D721Med (cell line): ENCODE measurements at places on chromosomes 16 and 17.
A peak's percentile ranks its signal among the peaks of the same experiment; 100 is the strongest.

DNA sequence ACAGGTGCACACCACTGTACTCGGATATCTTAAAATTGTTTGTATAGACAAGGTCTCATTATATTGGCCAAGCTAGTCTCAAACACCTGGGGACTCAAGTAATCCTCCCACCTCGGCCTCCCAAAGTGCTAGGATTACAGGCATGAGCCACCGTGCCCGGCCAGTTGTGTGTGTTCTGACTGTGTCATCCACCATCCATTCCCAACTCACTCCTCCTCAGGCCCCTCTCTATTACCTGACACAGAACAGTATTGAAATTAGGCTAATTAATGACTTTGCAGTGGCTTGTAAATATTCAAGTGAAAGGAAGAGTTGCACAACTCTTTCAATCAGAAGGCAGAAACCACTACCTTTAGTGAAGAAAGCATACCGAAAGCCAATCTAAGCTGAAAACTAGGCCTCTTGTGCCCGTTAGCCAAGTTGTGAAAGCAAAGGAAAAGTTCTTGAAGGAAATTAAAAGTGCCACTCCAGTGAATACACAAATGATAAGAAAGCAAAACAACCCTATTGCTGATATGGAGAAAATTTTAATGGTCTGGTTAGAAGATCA lies 28.7 kb downstream of the GOSR1 start:
- no peak for DNase-seq

DNA sequence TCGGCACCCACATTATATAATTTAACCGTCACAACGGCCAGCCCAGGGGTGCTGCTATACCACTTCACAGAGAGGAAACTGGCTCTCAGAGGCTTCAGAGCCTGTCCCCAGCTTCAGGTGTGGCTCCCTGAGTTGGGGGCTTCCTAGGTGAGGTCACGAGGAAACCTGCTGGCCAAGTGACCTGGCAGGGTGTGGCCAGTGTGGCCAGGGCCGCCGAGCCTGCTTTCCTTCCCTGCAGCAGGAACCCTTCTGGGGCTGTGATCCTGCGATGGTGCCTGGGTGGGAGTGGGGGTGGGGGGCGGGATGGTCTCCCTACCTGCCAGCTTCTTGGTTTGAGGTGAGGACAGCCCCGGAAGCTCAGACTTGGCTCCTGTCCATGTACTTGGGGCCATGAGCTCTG lies 39.9 kb downstream of the ADCY7 start:
- DNase-seq: no peak

- no peak for DNase-seq
These were observed 90.9 kb downstream of the CCDC182 start for GRCh38 chr17:57654040-57654775.

DNA sequence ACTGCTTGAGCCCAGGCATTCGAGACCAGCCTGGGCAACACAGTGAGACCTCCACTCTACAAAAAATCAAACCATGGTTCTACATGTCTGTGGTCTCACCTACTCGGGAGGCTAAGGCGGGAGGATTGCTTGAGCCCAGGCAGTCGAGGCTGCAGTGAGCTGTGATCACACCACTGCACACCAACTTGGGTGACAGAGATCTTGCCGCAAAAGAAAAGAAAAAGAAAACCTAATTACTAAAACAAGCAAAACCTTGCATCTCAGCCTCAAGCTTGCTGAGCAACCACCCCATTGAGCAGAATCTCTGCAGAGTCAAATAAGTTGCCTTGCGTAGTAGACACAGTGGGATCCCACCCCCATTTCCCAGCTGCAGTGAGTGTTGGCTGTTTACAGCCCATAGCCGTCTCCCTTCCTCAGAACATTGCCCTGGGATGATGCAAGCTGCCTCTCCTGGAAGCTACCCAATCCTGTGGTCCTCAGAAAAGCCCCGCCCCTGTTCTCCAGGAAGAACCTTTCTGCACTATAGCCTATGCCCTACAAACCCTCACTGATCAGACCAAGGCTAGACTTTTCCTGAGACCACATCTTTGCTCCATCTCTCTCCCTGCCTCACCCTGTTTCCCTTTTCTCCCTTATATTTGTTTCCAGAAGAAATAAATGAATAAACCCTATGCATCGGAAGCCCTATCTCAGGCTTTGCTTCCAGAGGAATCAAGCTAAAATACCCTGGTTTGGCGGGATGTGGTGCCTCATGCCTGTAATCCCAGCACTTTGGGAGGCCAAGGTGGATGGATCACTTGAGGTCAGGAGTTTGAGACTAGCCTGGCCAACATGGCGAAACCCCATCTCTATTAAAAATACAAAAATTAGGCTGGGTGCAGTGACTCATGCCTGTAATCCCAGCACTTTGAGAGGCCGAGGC lies 16.7 kb upstream of the ERN2 start:
- DNase-seq: no peak

GRCh38 chr16:75919664-75920063 lies 193.4 kb upstream of the CPHXL start:
- no peak for DNase-seq

- DNase-seq: no peak
These were observed 8.3 kb upstream of the LPCAT2 start for GRCh38 chr16:55500530-55501011.

DNA sequence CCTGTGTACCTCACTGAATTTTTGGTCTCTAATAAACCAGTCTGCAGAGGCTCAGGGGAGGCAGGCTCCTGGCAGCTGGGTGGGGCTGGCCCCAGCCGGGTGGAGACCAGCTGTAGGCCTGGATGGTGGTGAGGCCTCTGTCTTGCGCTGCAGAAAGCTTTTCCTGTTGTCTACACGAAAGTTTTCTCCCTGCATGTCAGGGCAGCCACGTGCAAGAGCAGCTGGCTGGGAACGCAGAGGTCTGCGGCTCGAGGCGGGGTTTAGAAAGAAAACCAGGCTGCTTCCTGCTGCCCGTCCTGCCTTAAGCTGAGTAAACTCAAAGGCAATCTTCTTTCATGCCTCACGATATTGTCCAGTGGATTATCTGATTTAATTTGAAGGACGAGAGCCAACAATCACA lies 2.4 kb downstream of the SERPINF1 start:
- DNase-seq: no peak

DNA sequence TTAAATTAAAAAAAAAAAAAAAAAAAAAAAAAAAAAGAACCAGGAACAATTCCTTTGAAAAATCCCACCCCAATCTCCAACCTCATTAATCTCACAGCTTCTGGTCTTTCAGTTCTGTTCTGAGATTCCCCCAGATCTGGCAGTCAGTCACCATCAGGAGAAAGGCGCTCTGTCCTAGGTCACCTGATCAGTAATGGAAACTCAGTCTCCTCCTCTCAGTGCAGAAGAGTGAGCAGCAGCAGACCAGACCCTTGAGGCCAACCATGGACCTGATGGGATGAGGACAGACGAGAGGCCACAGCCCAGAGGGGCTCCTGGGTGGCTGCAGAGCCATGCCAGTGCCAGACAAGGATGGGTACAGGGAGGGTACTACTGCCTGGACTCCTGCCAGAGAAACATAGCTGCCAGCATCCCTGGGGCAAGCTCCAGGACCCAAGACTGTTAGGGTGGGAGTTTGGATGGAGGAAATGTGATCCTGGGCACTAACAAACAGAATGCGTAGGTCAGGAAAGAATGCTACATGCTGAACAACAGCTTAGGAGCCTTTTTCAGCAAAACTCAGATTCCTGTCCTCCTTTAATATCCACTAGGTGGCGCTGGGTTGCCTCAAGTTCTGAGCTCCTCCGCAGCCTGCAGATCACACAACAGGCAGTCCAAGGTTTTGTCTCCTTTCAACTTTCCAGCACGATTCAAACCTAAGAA lies 28.7 kb downstream of the MPG start:
- peak; percentile 65 for DNase-seq

DNA sequence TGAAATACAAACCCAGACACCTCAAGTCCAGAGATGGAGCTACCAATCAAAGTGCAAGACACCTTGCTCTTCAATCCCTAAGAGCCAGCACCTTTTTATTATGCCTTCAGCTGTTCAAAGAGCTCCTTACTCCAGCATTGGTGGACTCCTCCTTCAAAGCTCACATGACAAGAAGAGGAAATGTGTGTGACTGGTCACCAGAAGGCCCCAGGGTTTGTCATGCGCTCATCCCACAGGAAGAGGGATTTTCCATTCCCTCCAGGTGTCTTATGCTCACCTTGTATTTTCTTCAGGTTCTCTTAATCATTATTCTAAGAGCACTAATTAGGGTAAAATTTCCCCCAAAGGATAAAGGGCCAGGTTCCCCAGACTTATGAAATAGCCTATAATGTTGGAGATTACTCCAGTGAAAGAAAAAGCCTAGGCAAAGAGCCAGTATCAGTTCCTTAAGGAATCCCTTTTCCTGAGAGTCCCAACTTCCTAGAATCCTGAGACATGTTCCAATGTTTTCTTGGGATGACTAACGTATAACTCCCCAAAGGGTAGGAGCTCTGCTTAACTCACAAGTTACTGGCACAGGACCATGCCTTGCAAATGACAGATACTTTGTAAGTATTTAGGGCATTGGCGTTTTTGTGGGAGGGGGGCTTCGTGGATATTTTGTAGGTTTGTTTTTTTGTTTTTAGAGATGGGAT lies 56.9 kb upstream of the SOX9 start:
- DNase-seq: no peak

GRCh38 chr17:16962804-16963203 lies 9.1 kb downstream of the TNFRSF13B start:
- no peak for DNase-seq

- DNase-seq: no peak
These were observed 29.4 kb downstream of the ANKFY1 start for GRCh38 chr17:4234401-4234800.

- peak; percentile 1 for DNase-seq
These were observed 7.5 kb downstream of the ZNF205 start for GRCh38 chr16:3119701-3120408.

- no peak for DNase-seq
These were observed 9.2 kb upstream of the PRKCB start for GRCh38 chr16:23826528-23827045.

GRCh38 chr17:82205720-82206508 lies 6.7 kb downstream of the CCDC57 start:
- DNase-seq: peak; percentile 80

- no peak for DNase-seq
These were observed 456.6 kb upstream of the DYNLRB2 start for GRCh38 chr16:80084163-80084562.

- DNase-seq: no peak
These were observed 89.6 kb upstream of the MAF start for GRCh38 chr16:79690159-79690558.

GRCh38 chr16:61243954-61244353 lies 792.3 kb downstream of the CDH8 start:
- DNase-seq: no peak

DNA sequence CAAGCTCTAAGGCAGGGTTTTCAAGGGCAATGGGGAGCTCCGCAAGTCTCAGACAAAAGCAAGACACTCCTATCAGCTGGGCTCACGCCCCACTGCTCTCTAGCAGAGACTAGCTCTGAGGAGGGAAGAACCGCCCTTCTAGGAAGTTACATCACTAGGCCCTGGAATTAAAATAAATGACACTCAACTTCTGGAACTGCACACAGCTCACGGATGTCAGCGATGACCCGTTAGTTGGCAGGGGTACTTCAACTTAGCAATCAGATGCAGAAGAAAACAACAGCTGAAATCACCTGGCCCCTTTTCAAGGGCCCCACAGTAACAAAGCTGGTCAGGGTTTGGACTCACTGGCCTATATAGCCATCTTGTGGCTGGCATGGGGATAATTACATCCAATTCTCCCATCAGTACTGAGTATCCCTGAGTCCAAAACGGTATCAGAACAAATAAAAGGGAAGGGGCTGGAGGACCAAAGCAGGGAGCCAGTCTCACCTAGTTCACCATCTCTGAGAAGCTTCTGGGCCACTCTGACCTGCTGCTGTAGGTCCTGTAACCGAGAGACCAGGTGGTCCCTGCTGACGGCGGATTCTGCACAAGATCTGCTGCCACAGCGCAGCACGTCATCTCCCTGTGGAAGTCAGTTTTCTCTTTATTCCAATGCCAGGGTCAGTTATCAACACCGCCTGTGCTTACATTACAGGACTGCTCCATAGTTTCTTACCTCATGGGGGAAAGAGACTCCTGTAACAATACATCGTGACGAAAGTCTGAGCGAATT lies 22.2 kb downstream of the SERPINF1 start:
- DNase-seq: no peak

DNA sequence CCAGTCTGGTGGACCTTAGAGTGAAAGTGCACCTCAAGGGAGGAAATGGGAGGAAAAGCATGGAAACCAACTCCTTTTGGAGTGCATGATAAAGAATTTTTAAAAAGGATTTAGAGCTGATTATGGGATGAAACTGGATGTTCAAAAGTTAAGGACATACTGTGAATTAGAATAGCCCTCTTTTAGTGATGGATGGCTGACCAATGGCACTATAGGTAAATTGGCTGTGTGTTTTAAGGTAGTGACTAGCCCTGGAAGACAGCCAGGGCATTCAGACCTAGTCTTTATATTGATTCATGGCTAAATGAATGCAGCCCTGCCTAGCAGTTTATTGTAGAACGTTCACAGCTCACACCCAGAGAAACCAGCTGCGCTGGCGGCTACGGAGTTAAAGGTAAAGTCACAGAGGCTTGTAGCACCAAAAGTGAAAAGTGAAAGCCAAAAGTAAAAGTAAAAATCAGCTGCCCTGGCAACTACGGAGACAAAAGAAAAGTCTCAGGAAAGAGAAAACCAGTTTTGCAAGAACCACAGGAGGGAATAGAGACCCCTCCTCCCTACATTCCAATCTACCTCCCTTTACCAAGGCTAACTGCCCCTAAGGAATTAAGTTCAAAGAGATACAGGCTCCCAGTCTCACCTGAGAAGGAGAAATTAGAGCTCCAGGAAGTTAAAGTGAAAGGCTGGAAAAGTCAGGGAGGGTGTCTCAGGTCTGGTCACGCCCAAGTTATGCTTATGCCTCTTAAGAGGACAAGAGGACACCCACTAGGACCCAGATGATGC lies 21.8 kb downstream of the ACSM1 start:
- DNase-seq: no peak

DNA sequence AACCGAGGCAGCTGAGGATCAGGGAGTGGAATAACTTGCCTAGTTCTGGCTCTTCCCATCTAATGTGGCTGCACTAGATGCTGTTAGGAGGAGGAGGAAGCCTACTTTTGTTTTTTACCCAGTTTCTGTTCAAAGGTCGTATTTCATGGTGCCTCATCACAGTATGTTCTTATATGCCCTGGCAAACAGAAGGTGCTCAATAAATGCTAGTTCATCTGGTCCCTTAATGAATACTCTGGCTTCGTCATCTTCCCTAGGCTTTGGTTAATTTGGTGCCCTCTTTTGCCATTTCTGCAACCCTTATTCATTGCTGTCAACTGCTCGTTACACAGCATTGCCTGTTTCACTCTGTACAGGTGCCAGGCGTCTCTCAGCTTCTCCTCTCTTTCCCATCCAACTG lies 151.7 kb downstream of the WWOX start:
- no peak for DNase-seq
